Activated CD4-positive, alpha-beta T cell treated with anti-CD3 and anti-CD28 coated beads, Interleukin-2, amount 50 U/mL, for 24 hours (primary cell): ENCODE measurements at places on chromosomes 3 and 15.

GRCh38 chr3:128487813-128488635 is 5.0 kb downstream of the GATA2 start:
- DNase-seq = no peak

GRCh38 chr3:69296995-69297394 is 88.9 kb downstream of the FRMD4B start:
- DNase-seq = no peak

GRCh38 chr3:186989429-186989828 is 59.1 kb downstream of the ST6GAL1 start:
- DNase-seq = no peak

DNA sequence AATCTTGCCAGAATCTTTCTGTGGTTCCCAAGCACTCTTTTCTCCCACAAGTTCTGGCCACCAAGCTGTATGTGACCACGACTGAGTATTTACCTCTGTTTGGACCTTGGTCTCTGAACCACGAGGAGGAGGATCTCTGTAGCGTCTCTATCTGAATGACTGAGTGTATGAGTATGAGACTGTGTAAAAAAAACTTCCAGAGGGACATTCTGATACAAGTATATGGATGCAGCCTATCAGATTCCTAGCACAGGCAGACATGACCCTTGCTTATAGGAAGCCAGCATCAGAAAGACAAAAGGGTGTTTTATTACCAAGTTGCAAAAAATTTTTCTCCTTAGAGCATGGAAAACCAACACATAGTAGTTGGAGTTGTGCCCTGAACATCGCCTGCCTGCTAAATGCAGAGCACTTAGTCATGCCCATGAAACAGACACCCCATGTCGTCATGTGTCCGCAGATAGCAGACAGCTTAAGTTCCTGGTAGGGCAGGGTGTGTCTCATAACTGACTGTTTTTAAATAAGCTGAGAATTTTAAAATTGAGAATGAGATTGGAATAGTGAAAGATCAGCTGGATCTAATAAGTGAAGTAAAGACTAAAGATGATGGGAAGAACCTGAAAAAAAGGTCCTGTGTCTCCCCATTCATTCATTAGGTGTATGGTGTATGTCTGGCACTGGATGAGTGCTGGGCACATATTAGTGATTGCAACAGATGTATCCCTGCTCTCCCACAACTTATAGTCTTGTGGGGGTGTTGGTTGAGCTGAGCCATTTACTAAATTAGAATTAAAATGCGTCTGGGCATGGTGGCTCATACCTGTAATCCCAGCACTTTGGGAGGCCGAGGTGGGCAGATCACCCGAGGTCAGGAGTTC is 30.9 kb downstream of the DAG1 start:
- no peak for DNase-seq

- DNase-seq = no peak
These were observed 115.6 kb upstream of the LMCD1 start for GRCh38 chr3:8385848-8386620.

DNA sequence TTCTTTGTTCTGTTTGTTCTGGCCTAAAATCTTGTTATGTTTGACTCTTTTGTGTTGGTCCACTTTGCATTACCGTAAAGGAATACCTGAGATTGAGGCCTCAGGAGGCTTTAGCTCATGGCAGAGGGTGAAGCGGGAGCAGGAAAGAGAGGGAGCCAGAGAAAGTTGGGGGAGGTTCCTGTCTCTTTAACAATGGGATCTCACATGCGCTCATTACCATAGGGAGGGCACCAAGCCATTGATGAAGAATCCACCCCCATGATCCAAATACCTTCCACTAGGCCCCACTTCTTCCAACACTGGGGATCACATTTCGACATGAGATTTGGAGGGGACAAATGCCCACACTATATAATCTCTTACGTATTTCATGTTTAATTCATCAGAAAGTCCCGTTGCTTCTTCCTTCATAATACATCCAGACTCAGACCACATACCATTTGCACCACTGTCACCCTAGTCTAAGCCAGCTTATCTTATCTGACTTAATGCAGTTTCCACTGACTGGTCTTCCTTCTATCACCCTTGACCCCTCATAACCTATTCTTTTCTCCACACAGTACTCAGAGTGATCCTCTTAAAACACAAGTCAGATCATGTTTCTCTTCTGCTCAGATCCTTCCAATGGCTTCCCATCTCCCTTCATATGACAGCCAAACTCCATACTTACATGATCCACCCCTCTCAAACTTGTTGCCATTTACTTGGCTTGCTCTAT is 13.5 kb downstream of the KBTBD8 start:
- DNase-seq = no peak

DNA sequence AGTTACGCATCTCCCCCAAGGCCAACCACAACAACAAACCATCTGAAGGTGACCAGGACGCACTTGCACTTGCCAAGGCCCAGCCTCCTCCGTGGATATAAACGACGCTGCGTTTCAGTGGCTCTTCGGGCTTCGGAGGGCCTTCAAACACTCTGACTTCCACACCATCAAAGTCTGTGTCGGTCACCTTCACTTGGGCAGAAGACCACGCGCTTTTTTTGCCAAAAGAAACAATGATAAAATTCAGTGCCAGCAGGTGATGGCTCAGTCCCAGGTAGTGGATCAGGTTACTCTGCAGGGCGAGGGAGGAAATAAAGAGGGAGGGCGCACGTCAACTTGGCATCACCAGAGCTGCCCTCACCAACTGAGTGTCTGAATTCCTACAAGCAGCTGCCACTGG is 63.0 kb downstream of the NCEH1 start:
- no peak for DNase-seq

DNA sequence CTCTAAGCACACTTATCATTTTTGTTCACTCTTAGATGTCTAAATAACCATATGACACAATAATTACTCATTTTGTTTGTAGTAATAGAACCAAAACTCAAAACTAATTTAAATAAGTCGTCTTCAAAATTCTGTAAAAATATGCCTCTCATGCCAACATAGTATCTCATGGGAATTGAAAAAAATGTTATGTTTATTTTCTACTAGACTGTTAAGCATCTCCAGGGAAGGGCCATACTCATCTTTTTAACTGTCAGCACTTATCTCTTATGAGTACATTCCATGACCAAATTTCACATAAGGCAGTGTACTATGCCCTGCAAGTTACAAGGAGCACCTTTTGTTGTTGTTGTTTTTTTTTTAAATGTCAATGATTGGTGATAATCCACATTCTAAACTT is 18.3 kb upstream of the USF3 start:
- no peak for DNase-seq

DNA sequence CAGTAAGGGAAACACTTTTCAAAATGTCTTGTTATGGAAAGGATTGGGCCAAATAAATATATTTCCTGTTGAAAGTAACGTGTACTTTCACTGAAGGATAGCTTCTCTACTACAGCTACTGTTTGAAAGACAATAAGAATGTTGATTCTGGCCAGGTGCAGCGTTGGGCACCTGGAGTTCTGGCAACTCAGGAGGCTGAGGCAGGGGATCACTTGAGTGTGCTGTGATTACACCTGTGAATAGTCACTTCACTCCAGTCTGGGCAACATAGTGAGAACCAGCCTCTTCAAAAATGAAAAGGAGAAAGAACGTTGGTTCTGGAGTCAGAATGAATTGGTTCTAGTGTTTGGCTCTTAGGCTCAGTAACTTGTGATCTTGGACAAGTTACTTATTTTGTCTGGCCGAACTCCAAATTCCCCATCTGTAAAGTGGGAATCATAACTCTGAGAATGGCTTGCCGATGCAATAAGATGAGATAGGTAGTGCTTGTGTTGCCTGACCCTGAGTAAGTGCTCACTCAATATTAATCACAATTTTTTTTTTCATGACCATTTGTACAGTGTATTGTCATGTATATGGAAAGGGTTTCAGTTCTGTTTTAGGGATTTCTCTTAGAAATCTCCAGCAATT is 310.8 kb downstream of the PTPRG start:
- no peak for DNase-seq

- no peak for DNase-seq
These were observed 12.0 kb upstream of the FGD5 start for GRCh38 chr3:14806641-14807263.

DNA sequence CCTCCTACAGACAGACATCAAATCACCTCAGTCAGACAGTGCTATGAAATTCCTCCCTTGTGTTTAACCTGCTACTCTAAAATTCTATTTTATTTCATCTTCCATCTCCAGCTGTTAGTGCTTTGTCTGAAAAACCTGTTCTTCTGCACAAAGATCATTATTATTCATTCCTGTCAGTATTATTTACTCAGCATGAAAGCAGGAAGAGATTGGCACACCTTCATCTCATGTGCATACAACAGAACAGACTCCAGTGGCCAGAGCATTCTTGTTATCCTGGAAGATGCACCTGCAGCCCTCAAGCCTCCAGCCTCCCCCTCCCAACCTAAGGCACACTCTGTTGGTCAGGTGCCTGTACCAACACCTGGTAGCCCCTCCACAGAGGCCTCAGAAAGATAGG is 1.8 kb upstream of the ROPN1B start:
- no peak for DNase-seq

DNA sequence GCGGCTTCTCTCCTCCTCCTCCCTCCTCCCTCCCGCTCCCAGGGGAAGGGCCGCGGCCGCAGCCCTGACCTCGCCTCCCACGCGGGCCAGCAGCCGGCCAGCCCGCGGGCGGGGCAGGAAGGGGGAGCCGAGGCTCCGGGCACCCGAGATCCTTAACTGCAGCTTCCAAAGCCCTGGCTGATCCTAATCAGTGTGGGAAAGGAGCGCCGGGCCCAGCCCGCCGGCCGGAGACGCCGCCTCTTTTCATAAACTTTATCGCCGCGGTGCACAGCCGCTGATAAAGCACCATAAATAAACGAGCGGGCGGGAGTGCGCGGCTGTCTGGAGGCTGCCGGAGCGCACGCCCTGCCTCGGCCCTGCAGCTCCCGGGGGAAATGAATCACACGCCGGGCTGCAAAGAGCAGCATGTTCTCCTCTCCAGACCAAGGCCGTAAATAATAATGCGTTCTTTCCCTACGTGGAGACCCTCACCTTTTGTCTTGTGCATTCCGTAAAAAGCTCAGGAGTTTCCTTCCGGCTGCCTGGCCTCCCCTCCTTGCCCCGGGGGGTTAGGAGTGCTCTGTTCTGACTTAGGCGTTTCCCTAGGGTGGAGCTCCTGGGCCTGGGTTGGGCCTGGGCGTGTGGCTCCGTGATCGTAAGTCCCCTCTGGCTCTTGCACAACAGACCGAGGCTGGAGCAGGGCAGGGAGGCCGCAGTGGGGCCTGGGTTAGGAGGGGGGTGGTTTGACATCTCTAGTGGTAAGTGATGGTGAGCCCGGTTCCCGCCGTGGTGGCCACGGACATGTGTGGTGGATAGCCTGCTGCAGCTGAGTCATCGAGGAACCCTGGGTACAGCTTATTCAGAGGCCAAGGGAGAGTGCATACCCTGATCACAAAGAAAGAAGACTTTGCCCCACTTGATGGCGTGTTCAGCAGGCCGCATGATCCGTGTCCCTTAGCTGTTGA is 132.6 kb upstream of the HES1 start:
- DNase-seq = no peak

DNA sequence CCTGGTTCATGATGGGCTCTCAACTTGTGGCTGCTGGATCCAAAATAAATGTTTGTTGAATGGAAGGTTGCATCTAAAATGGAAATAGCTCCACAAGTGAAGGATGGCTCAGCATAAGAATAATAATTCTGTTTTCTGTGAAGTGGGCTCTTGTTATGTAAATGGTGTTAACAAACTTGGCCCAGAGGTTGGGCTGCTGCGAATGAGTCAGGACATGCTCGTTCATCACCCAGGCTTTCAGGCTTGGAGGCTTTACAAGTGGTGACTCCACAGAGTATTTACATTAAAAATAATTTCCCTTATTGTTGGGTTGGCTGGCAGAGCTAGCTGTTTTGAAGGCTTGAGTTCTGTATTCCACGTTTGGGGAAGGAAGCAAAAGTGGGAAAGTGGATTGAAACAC is 60.5 kb downstream of the ITGB5 start:
- DNase-seq = no peak

- no peak for DNase-seq
These were observed 6.9 kb upstream of the GHRL start for GRCh38 chr3:10299679-10300078.

DNA sequence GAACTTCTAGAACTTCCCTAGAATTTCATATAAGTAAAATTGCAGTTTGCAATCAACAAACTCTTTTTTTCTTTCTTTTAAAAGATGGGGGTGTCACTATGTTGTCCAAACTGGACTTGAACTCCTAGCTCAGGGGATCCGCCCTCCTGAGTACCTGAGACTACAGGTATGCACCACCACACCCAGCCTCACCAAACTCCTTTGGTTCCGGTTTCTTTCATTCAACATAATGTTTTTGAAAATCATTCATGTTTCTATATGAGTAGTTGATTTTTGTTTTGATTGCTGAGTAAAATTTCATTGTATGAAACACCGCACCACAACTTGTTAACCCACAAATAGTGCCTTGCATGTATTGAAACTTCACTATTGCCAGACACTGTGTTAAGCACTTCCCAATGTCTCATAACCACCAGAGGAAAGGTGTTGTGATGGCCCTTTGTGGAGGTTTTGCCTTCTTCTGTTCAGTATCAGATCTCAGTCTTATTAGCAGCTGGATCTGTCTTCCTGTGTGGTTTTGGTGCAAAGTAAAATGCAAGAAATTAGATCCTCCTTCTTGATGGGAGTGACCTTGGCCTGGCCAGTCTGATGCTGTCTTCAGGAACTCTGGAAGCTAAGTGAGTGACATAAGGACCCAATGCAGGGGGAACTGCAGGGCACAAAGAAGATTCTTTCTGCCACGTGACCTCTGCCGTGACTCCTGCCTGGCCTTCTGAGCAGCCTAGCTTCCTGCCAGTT is 78.8 kb upstream of the UBE2E1 start:
- DNase-seq = no peak

DNA sequence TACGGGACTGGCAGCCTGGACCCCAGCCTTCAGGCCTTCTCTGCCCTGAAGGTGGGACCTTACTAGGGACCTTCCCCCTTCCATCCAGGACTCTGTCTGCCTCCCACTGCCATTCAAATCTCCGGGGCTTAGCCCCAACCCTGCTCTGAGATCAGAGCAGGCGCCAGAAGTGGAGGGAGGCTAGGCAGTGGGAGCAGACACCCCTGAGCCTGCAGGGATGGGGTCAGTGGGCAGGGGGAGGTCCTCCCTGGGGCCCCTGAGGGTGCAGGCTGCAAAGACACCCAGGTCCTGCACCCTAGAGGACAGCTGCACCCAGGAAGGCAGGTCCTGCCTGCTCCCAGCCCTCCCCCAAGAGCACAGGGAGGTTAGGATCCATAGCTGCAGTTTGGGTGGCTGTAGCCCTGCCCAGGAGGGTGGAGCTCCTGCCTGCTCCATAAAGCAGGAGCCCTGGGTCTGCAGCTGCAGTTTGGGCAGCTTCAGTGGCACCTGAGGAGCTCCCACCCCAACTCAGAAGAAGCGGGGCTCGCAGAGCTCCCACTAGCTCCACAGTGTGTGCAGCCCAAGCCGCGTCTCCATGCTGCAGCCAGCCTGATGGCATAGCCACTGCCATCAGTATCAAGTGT is 8.1 kb upstream of the POC1A start:
- no peak for DNase-seq

GRCh38 chr3:160395297-160395696 is 3.7 kb downstream of the IFT80 start:
- DNase-seq = no peak

GRCh38 chr15:40279437-40280141 is 3.3 kb downstream of the ANKRD63 start:
- DNase-seq = peak; percentile 64

- no peak for DNase-seq
These were observed 1.3 kb upstream of the INSYN1 start for GRCh38 chr15:73754461-73754860.

GRCh38 chr3:129016720-129017483 is 15.8 kb downstream of the EFCC1 start:
- DNase-seq = no peak
